ENCODE measurements at places on chromosomes 3 and 15. TPM values are rescaled to one million over a fixed set of nuclear protein-coding genes. Genes with fewer than 3 reads are reported as not detected.

- no peak for DNase-seq
Observed at GRCh38 chr3:120350401-120350941, 1.3 kb upstream of the LRRC58 start.

DNASE1L3 gene
- 2.9 TPM for total RNA-seq

- no peak for DNase-seq
Observed at GRCh38 chr3:161108840-161109239, 3.7 kb upstream of the B3GALNT1 start.

DNA sequence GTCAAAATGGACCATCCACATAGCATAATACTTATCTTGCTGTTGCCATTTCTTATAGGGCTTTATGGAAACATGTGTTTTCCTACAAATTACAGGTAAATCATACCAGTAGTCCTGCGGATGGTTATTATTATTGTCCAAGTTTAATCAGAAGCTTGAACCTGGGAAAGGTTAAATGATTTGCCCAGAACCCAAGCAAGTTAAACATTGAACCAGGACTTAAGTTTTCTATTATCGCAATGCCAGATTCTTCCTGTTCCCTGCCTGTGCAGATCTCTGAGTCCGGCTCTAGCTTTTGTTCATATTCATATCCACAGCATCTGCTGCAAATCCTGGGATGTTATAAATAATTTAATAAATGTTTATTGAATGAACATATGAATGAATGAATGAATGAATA is 12.5 kb downstream of the LPP start:
- no peak for DNase-seq

LRRIQ4 gene
- total RNA-seq: 0.23 TPM

Data from esophagus muscularis mucosa (tissue), 4 donors.